ENCODE measurements at places on chromosomes 5 and 9.

DNA sequence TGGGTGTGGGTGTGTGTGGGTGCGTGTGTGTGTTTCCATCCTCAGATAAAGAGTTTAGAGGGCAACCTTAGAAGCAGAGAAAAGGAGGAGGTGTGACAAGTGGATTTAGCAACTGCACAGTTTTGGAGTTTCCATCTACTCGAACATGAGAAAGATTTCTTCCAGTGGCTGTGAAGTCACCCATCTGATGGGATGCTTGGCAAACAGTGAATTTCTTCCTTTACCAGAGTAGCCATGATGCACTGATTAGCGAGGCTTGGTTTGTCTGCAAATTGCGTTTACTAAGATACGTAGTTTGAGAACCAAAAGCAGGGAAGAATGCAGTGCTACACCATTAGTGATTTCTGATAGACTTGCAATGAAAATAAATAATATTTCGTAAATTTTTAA, 791 bp upstream of the STARD4 start:
- no peak for DNase-seq

DNA sequence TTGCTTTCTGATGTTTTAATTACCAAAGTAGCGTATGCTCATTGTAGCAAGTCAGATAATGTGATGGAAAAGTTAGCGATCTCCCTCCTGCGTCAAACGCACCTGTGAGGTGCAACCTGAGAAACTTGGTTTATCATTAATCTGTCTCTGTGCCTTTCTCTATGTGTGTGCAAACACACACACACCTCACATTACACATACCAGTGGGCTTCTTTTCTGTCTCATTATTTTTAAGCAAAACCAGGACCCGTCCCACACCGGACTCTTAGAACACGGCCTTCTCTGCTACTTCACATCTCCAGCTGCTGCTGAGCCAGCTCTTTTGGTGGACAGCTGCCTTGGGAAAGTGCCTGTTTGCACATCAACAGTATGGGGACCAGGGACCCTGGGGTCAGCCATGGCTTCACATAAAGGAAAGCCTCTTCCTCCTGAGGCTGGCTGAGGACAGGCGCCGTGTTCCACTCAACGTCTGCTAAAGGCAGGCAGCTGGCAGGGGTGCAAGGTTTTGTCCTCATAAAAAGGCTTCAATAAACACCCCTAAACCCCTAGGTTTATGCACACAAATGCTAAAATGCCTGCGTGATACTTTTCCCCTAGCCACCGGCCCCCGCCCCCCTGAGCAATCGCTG, 44.2 kb downstream of the MRPL36 start:
- DNase-seq = no peak

DNA sequence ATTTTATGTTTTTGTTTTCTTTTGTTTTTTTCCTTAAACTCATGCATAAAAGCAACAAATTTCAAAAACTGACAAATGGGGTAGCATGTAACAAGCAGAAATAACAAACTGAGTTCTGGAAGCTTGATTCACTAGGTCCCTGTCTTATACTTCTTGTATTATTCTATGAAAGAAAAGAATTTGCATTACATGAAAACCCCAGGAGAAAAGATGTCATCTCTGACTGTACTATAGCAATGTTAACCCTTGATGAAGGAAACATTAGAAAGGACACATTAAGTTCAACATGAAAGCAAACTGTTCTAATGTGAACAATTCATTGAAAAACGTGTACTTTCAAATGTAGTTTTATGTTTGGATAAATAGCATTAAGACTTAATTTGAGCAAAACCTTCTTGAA, 9.2 kb downstream of the RAB14 start:
- DNase-seq = no peak

GRCh38 chr5:176396330-176396729, 7.8 kb downstream of the HIGD2A start:
- DNase-seq = no peak

DNA sequence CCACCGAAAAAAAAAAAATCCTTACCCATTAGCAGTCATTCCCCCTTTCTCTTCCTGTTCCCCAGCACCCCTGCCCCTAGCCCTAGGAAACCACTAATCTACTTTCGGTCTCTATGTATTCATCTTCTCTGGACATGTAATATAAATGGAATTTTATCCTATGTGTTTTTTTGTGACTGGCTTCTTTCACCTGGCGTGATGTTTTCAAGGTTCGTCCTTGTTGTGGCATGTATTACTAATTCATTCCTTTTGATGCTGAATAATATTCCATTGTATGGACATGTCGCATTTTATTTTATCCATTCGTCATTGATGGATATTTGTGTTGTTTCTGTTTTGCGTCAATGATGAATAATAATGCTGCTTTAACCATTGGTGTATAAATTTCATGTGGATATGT, 42.8 kb upstream of the SH3GL2 start:
- no peak for DNase-seq

GRCh38 chr5:132221781-132222648, 5.6 kb downstream of the P4HA2 start:
- no peak for DNase-seq

DNA sequence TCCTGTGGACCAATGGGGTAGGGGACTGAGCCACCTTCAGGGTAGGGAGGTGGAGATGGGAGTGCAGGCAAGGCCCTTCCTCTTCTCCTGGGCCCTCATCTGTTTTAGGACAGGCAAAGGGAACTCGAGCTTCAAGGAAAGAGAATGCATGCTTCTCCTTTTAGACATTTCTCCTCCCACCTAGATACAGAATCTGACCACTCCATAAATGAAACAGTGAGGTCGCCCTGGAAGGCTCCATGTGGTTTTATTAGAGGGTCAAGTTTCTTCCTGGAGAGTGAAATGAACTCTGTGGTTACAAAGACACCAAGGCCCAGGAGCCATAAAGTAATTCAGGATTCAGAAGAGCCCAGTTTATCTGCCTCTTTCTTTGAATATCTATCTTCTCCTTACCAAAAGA, 14.9 kb downstream of the LHFPL2 start:
- DNase-seq = no peak

GRCh38 chr9:31168161-31168560, 1216.3 kb upstream of the ACO1 start:
- no peak for DNase-seq

All from GM10248 (cell line).